ENCODE measurements at places on chromosomes 7 and 10.
A peak's percentile ranks its signal among the peaks of the same experiment; 100 is the strongest.

- no peak for DNase-seq
Measured at GRCh38 chr7:24283897-24284698, at the start of gene NPY. Gene NPY (plus strand): TSS chr7:24284190. CDS start chr7:24285241, 1,051 bp downstream.

DNA sequence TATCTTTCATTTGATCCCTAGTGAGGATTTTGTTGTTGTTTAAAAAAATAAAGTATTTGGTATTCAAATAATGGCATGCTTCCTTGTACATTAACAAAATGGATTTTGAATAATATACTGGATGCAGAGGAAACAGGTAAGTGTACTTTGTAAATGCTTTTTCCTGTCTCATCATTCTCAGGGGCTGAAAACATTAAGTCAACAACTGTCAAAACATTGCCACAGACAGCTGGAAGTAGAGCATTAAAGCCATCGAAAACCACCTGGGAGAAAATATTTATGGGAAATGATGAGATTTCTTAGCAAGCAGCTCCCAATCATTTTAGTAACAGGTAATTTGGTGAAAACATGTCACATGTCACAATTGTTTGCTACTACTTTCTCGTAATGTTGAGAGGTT, 10.7 kb downstream of the TAS2R39 start:
- DNase-seq = no peak

- DNase-seq = no peak
Measured at GRCh38 chr10:5583525-5584175, 58.9 kb downstream of the CALML3 start.

GRCh38 chr10:50402466-50402865, 151.2 kb upstream of the ASAH2 start:
- no peak for DNase-seq

- peak; percentile 7 for DNase-seq
Measured at GRCh38 chr10:91796331-91797047, 1.7 kb upstream of the TNKS2 start.

DNA sequence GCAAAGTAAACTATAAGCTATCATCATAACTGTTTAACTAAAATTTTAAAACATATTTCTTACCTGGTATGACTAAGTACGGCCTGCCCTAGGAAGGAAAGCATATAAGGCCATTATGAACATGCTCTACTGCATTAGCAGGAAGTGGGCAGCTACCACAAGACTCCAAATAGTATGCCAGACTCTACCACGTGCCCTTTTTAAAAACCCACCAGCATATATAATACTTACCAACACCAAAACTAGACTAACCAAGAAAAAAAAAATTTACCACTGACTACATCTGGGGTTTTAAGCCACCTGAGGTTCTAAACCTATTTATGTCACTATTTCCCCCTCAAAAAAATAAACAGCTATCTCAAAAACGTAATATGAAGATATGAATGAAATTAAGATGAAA, 30.1 kb downstream of the NUDCD3 start:
- DNase-seq = no peak

DNA sequence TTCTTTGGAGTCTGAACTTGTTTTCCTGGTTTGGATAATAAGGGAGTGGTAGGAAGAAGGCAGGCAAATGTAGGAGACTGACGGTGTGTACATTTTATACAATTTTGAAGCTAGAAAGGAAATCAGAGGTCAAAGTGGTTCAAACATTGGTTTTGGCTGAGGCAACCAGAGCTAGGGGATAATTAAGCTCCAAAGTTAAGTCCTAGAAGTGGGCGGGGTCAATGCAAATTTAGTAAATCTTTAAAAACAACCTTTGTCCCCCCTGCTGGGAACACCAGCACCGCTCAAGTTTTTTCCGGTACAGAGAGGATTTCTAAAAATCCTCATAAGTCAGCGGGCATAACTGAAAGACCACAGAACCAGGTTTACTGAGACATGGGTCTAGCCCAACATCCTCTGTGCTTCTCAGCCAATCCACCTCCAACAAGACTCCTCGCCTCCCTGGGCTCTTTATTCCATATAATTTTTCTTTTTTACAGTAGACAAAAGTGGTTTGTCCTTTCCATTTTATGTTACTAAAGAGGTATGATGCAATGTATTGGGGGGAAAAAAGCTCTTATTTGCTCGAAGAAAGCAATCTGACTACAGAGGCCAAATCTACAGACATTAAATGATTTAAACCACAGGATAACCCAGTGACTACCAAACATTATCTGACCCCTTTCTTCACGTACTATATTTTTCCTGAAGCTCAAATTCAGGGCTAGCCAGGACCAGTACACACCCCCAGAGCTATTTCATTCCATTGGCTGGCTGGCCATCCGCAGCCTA, 1.6 kb downstream of the GLUD1 start:
- DNase-seq = no peak

- no peak for DNase-seq
Measured at GRCh38 chr10:69568472-69569395, 4.5 kb downstream of the NEUROG3 start.

GRCh38 chr7:98930921-98931320, 52.6 kb downstream of the TRRAP start:
- DNase-seq = no peak

DNA sequence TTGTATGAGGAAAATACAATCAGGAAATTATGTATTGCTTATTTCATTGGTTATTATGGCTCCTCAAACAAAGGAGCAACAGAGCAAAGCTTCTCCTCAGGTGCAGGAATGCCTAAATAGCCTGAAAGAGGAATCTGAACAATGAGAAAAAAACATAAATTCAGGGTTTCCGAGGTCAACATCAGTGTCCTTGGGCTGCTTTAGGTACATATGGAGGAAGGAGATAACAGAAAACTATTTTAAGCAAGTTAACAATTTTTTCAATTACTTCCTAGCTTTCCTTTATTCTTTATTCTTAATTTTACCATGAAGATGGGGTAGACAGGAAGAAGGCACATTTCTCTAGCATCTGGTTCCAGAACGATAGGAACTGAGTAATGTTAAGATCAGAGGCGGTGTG, 14.0 kb downstream of the SLC16A9 start:
- DNase-seq = no peak

DNA sequence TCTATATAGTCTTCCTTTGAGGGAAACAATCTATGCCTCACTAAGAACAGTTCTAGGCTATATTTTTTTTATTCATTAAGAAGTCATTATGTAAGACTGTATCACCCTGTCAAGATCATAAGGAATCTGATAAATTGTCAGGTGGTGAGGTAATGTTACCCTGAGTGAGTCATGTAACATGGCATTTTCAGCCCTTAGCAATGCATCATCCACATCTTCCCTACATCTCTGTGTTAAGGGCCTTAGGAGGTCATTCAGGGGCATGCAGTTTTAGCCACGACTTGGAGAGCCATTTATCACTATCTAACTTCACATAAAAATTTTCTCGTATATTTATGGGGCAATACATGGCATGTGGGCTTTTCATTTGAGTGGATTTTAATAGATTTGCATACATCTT, 924.5 kb upstream of the MBL2 start:
- no peak for DNase-seq

- DNase-seq = no peak
Measured at GRCh38 chr10:17066000-17066399, 63.6 kb downstream of the CUBN start.

GRCh38 chr10:77004917-77005564, 632.6 kb downstream of the KCNMA1 start:
- DNase-seq = no peak

DNA sequence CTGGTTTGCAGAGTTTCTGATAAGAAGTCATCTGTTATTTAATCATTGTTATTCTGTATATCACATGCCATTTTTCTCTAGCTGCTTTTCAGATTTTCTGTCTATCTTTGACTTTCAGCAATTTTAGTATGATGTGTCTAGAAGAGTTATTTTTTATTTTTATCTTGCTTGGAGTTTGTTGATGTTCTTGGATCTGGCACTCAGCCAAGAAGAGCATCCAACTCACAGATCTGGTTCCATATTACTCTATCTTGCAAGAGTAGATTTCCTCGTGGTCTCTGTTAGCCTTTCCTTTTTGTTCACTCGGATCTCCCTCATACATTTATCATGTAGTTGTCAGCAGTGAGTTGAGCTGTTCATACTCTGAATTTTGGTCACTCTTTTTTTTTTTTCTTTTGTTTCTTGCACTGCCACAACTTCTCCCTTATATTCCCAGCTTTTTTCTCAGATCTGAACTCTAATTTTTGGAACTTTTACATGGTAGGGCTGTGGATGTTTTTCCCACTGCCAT, 54.8 kb upstream of the CALCR start:
- DNase-seq = no peak

DNA sequence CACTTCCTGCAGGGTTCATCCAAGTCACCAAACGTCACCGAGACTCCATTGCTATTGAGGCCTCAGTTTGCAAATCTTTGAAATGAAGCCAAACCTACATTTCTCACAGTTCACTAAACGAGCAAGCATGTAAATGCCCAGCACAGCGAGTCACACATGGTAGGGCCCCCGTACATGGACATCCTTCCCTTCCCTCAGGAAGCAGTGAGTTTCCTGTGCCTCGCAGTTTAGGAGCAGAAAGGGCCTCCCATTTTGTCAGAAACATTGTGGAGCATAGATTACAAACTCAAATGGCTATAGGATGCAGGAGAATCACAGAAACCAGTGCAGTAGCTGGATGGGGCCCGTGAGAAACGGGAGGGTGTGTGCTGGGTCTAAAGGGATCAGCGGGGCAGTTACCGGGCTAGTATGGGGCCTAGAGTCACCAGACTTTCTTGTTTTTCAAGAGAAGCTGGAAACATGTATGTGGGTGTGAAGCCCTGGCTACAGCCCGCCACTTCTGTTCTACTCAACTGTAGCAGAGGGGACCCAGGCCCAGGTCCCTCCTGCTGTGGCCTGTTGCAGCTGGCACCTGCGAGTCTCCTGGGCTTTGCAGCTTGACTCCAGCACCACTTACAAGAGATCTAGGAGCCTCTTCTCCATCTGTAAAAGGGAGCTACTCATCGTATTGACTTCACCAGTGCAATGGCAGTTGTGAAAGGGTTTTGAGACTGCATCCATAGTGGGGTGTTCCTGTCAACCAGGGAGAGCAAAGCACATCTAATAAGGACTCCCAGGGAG, 14.2 kb upstream of the SLC18A3 start:
- no peak for DNase-seq
